ENCODE measurements at places on chromosomes 6 and 20. TPM values are rescaled to one million over a fixed set of nuclear protein-coding genes. Genes with fewer than 3 reads are reported as not detected.

HDGFL1 gene
- not detected for total RNA-seq

FAM209B gene
- total RNA-seq = 0.52 TPM

BMP6 gene
- 7.7 TPM for total RNA-seq

MAP7 gene
- 0.31 TPM for total RNA-seq

OR2J3 gene
- total RNA-seq = not detected

HCRTR2 gene
- total RNA-seq = not detected

LIN28B gene
- total RNA-seq = not detected

GFRAL gene
- not detected for total RNA-seq

SLA2 gene
- 25.3 TPM for total RNA-seq

PLEKHG1 gene
- 12.5 TPM for total RNA-seq

OXT gene
- not detected for total RNA-seq

DLK2 gene
- 0.31 TPM for total RNA-seq

TPD52L1 gene
- 0.31 TPM for total RNA-seq

GLP1R gene
- total RNA-seq = 0.10 TPM

MTFR2 gene
- 3.9 TPM for total RNA-seq

FKBP5 gene
- total RNA-seq = 20.1 TPM

CLDN20 gene
- total RNA-seq = not detected

TOMM6 gene
- total RNA-seq = 56.3 TPM

CENPB gene
- 45.5 TPM for total RNA-seq

TNFRSF21 gene
- 5.2 TPM for total RNA-seq

GSTA5 gene
- not detected for total RNA-seq

WFDC5 gene
- total RNA-seq = not detected

RNF39 gene
- not detected for total RNA-seq

C20orf202 gene
- total RNA-seq = not detected

PPP1R14C gene
- total RNA-seq = 0.21 TPM

HS3ST5 gene
- not detected for total RNA-seq

PRICKLE4 gene
- total RNA-seq = 0.31 TPM

ADGRG6 gene
- 1.8 TPM for total RNA-seq

CEP43 gene
- 12.6 TPM for total RNA-seq

SEMG1 gene
- total RNA-seq = not detected

MLIP gene
- not detected for total RNA-seq

RREB1 gene
- total RNA-seq = 47.5 TPM

CDSN gene
- total RNA-seq = not detected

SYTL3 gene
- 35.7 TPM for total RNA-seq

EPPIN gene
- not detected for total RNA-seq

GPR6 gene
- not detected for total RNA-seq

HLA-DRA gene
- total RNA-seq = 1,165 TPM

SAMD5 gene
- total RNA-seq = not detected

RCAN2 gene
- not detected for total RNA-seq

SOX4 gene
- 16.5 TPM for total RNA-seq

CST3 gene
- 486 TPM for total RNA-seq

RALY gene
- 94.6 TPM for total RNA-seq

HLA-DQA1 gene
- 12.5 TPM for total RNA-seq

ZNF311 gene
- total RNA-seq = 0.10 TPM

TSPO2 gene
- total RNA-seq = not detected

SSTR4 gene
- not detected for total RNA-seq
